ENCODE measurements at places on chromosomes 5 and 9.
A peak's percentile ranks its signal among the peaks of the same experiment; 100 is the strongest.

- peaks cover 4% of the 10 kb centered on the region for H3K4me1 ChIP-seq
- no peak overlapping the region for H3K4me3 ChIP-seq
- no peak overlapping the region for H3K27ac ChIP-seq
Observed at GRCh38 chr5:77644371-77645157, 6.1 kb upstream of the OTP start.

DNA sequence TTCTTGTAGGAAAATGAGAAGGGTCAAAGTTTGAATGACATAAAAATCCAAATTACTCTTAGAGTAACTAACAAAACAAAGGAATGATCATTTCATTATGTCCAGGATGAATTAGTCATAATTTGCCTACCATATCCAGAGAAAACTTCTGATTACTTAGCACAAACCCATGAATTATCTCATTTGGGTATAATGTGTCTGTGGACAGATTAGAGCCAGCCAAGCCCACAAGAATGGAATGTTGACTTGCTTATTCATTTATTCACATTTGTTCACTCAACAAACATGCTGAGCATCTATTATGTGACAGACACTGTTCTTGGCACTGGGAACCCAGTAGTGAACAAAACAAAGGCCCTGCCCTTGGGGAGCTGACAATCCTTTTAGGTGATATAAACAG lies 87.4 kb downstream of the APBA1 start:
- no peak for DNase-seq
- H3K36me3 ChIP-seq = no peaks in the 10 kb centered on the region

GRCh38 chr5:7881816-7882215 lies 12.9 kb downstream of the MTRR start:
- H3K4me3 ChIP-seq = no peak overlapping the region
- H3K27ac ChIP-seq = no peak overlapping the region
- H3K4me1 ChIP-seq = no peaks in the 10 kb centered on the region

- H3K4me1 ChIP-seq = no peaks in the 10 kb centered on the region
- DNase-seq = no peak
- H3K36me3 ChIP-seq = no peaks in the 10 kb centered on the region
Observed at GRCh38 chr5:38396766-38397165, 138.4 kb downstream of the EGFLAM start.

DNA sequence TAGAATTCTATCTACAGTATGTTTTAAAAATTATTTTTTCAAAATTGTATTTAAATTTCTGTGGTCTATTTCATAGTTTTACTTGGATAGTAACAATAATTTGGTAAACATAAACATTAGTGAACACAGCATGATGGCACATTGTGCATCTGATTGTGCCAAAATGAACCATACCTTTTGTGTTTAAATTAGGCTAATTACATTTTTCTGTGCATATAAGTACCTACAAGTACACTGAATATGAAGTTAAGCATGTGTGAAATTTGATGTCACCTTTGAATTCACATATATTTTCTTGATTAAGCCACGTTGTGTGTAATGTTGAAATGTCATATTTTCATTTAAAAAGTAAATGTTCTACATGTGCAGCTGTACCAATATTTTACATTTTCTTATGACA lies 13.4 kb downstream of the PBX3 start:
- no peak for DNase-seq
- H3K27ac ChIP-seq = no peak overlapping the region
- no peaks in the 10 kb centered on the region for H3K27me3 ChIP-seq

- H3K4me3 ChIP-seq = no peak overlapping the region
- DNase-seq = no peak
- no peaks in the 10 kb centered on the region for H3K27me3 ChIP-seq
- no peaks in the 10 kb centered on the region for H3K4me1 ChIP-seq
Observed at GRCh38 chr5:56405116-56405908, 172.2 kb upstream of the ANKRD55 start.

DNA sequence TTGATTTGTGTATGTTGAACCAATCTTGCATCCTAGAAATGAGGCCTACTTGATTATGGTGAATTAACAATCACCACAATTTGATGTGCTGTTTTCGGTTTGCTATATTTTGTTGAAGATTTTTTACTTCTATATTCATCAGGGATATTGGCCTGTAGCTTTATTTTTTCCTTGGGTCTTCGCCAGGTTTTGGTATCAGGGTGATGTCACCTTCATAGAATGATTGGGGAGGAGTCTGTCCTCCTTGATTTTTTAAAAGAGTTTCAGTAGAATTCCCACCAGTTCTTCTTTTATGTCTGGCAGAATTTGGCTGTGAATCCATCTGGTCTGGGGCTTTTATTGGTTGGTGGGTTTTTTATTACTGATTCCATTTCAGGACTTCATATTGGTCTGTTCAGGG lies 115.2 kb downstream of the CPLANE1 start:
- no peak overlapping the region for H3K4me3 ChIP-seq
- H3K27ac ChIP-seq = no peak overlapping the region
- no peaks in the 10 kb centered on the region for H3K4me1 ChIP-seq
- no peaks in the 10 kb centered on the region for H3K27me3 ChIP-seq
- no peak for DNase-seq
- H3K36me3 ChIP-seq = no peaks in the 10 kb centered on the region

- no peak for DNase-seq
- H3K27ac ChIP-seq = no peak overlapping the region
- no peak overlapping the region for H3K4me3 ChIP-seq
- H3K27me3 ChIP-seq = no peaks in the 10 kb centered on the region
- H3K4me1 ChIP-seq = no peaks in the 10 kb centered on the region
Observed at GRCh38 chr5:18111906-18112465, 477.7 kb downstream of the TAF11L14 start.

GRCh38 chr9:109250311-109250741 lies 70.5 kb downstream of the EPB41L4B start:
- no peaks in the 10 kb centered on the region for H3K36me3 ChIP-seq
- no peaks in the 10 kb centered on the region for H3K4me1 ChIP-seq
- H3K4me3 ChIP-seq = no peak overlapping the region
- H3K27ac ChIP-seq = no peak overlapping the region

- no peak overlapping the region for H3K4me3 ChIP-seq
- no peaks in the 10 kb centered on the region for H3K27me3 ChIP-seq
Observed at GRCh38 chr9:129886226-129887174, 51.2 kb downstream of the USP20 start.

GRCh38 chr9:133468777-133469421 lies 9.1 kb downstream of the CACFD1 start:
- no peaks in the 10 kb centered on the region for H3K27me3 ChIP-seq
- no peak overlapping the region for H3K4me3 ChIP-seq
- no peaks in the 10 kb centered on the region for H3K36me3 ChIP-seq
- no peak for DNase-seq

- no peaks in the 10 kb centered on the region for H3K4me1 ChIP-seq
- H3K4me3 ChIP-seq = no peak overlapping the region
- H3K27me3 ChIP-seq = no peaks in the 10 kb centered on the region
Observed at GRCh38 chr5:169763376-169764017, 126.4 kb downstream of the DOCK2 start.

DNA sequence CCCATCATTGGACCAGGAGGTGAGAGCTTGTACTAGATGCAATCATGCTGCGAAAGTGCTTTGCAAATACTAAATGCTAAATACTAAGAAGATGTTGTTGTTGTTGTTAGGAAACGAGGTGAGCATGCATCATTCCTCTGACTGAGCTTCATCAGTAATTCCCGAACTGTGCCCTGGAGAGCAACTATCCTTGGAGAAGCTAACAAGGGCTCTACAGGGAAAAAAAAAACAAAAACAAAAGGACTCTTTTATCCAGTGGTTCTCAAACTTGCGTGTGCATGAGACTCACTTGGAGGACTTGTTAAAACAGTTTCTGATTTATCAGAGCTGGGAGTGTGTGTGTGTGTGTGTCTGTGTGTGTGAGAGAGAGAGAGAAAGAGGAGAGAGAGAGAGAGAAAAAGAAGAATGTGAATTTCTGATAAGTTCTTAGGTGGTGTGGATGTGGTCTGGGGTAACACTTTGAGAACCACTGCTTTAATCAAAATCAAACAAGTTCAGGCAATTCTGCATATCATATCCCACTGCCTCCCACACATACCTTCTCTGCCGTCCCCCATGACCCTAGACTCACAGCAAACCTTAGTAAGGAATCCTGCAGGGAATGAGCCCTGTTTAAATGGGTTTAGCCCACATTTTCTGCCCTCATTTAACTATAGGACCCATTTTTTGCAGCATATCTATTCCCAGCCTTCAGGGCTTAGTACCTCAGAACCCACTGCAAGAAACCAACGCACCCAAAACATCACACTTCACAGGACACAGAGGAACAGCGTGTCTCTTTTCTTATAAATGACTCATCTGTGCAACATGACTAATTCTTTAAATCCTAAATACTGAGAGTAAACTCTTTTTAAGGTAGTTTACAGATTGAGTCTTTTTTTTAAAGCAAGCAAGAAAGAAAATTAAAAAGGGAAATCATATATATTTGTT lies 48.9 kb downstream of the PDE6A start:
- H3K27me3 ChIP-seq = no peaks in the 10 kb centered on the region
- H3K27ac ChIP-seq = no peak overlapping the region
- no peaks in the 10 kb centered on the region for H3K4me1 ChIP-seq
- no peak for DNase-seq
- H3K36me3 ChIP-seq = no peaks in the 10 kb centered on the region

DNA sequence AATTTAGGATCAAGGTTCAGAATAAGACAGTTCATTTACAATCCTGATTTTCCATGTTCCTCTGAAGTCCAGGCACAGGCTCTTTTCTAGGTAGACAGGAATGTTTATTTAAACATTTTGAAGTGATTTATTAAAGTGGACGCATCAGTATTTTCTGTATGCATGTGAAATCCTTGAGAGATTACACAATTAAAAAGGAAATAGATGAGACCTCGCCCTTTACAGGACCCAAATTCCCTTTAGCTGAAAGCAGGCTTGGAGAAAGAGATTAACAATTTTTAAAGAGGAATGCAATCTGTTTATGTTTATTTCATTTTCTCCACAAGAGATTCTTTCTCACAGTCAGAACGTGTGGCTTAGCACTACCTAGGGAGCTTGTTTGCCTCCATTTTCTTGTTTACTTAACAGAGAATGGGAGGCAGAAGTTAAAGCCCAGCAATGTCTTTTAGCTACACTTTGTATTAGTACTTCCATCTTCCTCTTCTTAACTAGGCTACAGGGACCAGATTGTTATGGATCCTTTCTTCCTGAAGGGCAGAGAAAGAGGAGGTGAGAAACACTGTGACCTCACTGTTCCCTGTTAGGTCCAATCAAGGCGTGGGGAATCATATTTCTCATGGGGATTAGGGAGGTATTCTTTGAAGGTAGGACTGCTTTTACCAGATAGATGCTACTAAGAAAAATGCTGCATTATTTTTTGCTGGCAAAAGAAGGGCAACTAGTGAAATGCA lies 416.0 kb downstream of the SH3GL2 start:
- H3K27ac ChIP-seq = peak overlapping the region; percentile 59
- no peak for DNase-seq
- H3K27me3 ChIP-seq = no peaks in the 10 kb centered on the region
- H3K4me1 ChIP-seq = no peaks in the 10 kb centered on the region

DNA sequence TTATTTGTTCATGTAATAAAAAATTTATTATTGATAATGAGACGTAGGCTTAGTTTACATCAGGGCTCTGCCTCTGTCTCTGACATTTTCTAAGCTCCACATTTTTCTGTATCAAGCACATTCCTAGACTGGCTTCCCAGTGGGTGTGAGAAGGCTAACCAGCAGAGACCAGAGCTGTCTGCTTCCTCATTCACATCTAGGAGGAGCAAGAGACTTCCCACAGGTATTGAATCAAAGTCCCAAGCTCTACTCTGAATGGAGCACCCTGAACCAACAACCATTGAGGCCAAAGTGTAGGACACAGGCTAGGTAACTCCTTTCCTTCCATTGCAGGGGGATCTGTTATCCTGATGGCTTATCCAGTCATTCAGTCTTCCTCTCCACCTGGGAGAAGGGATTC lies 72.4 kb downstream of the PARP8 start:
- DNase-seq = no peak
- H3K27ac ChIP-seq = no peak overlapping the region
- no peaks in the 10 kb centered on the region for H3K4me1 ChIP-seq
- no peaks in the 10 kb centered on the region for H3K27me3 ChIP-seq

GRCh38 chr5:151054709-151055108 lies 26.1 kb downstream of the TNIP1 start:
- no peaks in the 10 kb centered on the region for H3K4me1 ChIP-seq
- no peak overlapping the region for H3K4me3 ChIP-seq
- no peaks in the 10 kb centered on the region for H3K27me3 ChIP-seq

DNA sequence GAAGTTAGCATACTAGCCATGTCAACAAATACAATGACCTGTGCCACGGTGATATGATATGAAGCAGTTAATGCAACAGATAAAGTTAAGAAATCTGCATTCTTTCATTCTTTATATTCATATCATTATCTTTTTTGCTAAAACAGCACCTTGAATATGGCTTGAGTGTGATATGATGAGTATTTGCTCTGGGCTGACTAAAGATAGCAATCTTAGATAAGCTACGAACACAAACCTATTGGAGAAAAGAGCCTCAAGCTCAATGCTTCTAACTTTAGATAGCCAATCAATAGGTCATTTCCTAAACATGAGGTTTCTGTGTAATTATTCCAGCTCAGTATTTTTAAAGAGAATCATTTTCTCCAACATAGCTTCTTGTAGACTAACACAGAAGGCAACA lies 61.7 kb downstream of the NR2F1 start:
- H3K4me3 ChIP-seq = no peak overlapping the region
- H3K27me3 ChIP-seq = no peaks in the 10 kb centered on the region
- no peaks in the 10 kb centered on the region for H3K36me3 ChIP-seq
- DNase-seq = no peak

- no peak for DNase-seq
- H3K4me1 ChIP-seq = peaks cover 5% of the 10 kb centered on the region
- no peaks in the 10 kb centered on the region for H3K36me3 ChIP-seq
Observed at GRCh38 chr5:124659798-124660197, 86.6 kb downstream of the ZNF608 start.

DNA sequence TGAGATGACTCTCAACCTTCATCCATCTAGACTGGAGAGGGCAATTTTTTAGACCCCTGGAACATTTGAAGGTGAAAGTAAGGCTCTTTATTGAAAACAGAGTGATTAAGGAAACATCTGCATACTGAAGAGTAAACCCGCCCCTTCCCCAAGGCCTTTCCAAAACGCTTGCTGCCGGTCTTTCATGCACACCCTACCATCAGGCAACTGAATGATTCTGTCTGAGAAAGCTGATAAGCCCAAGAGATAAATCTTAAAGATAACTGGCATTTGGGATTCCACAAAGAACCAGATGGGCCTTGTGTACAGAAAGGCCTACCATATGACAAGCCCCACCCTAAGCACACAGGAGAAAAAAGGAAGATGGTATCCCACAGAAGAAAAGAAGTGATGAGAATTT lies 54.4 kb upstream of the PIK3R1 start:
- H3K27ac ChIP-seq = no peak overlapping the region
- H3K27me3 ChIP-seq = no peaks in the 10 kb centered on the region
- H3K4me3 ChIP-seq = no peak overlapping the region
- no peak for DNase-seq

DNA sequence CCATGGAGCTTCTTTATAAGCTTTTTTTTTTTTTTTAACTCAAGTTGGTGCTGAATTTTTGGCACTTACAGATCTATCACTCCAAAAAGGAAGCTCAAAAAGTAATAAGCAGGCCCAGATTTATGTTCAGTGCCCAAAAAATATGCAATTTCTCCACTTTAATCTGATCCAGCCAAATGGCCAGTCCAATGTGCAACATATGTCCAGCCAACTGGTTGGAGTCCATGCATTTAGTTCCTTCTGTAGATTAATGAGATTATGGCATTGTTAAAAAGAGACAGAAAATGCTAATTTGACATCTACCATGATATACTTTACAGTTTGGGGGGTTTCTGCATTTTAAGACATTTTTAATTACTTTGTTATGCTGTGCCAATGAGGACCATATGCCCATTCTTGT lies 129.5 kb downstream of the SLC1A3 start:
- H3K4me3 ChIP-seq = no peak overlapping the region
- no peaks in the 10 kb centered on the region for H3K4me1 ChIP-seq
- H3K27ac ChIP-seq = no peak overlapping the region

Measured in uterus (tissue), 4 donors.